ENCODE measurements at places on chromosomes 2 and 18. TPM values are rescaled to one million over a fixed set of nuclear protein-coding genes. Genes with fewer than 3 reads are reported as not detected.
A peak's percentile ranks its signal among the peaks of the same experiment; 100 is the strongest.

DNA sequence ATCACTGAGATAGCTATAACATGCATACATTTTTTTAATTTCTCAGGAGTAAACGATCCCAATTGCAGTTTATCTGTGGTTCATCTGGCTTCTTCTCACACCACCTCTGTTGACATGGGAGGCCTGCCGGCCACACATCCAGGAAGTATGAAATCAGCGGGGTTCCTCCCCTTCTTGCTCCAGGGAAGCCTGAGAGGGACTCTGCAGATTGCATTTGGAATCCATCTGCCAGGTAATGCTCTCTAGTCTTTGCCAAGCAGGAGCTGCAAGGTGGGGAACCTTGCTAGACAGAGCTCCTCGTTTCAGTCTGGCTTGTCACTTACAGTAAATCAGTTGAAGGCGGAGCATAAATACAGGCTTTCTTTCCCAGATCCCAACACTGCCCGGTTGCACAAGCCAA lies 49.9 kb downstream of the SOX11 start:
- no peaks in the 10 kb centered on the region for H3K4me1 ChIP-seq
- H3K27ac ChIP-seq = no peak overlapping the region
- no peak for DNase-seq
- no peaks in the 10 kb centered on the region for H3K36me3 ChIP-seq
- H3K27me3 ChIP-seq = no peaks in the 10 kb centered on the region
- no peak overlapping the region for H3K4me3 ChIP-seq

DNA sequence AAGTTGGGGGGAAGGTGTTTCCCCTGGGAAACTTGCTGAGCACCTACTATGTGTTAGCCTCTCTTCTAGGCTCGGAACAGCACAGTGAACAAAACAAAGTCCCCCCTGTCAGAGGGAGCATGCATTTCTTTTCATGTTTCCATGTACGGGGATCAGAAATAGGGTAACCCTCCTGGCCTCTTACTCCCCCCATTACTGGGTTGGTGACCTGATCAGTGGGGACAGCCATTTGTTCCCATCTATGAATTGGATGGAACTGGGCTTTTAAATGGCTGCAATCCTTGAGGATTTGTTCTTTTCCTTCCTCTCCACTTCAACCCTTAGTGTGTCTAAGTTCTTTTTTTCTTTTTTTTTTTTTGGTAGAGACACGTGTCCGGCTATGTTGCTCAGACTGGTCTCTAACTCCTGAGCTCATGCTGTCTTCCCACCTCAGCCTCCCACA lies 13.7 kb downstream of the NCL start:
- peak overlapping the region; percentile 42 for H3K27ac ChIP-seq
- H3K27me3 ChIP-seq = no peaks in the 10 kb centered on the region
- no peak overlapping the region for H3K4me3 ChIP-seq
- H3K36me3 ChIP-seq = peaks cover 52% of the 10 kb centered on the region
- no peak for DNase-seq
- H3K4me1 ChIP-seq = no peaks in the 10 kb centered on the region

DNA sequence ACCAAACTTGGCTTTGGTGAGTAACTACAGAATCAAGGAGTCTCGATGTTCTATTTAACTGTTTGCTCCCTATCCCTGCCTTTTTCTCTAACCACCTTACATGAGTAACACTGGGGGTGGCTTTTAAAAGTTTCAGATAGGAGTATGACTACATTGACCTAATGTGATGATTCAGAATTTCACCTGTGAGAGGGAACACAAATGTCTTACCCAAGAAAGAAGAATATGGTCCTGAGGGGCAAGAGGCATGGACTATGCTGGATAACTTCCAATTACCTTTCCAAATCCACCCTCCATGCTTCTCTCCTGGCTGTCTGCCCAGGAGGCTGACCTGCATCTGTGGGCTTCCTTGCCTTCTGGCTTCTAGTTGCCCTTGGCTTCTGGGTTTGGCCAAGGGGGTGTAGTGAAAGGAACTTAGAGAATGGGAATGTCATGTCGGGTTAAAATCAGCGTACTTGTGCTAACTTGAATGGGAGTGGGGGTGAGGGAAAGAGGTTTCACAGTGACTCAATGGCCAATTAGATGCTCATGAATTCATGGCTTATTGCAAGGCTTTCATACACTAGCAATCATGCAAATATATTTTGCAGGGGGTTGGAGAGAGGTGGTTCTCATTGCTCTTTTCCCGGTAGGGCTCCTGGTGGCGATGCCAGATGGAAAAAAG lies 5.3 kb upstream of the IL36G start:
- no peaks in the 10 kb centered on the region for H3K4me1 ChIP-seq
- H3K27ac ChIP-seq = no peak overlapping the region
- no peaks in the 10 kb centered on the region for H3K36me3 ChIP-seq
- peaks cover 49% of the 10 kb centered on the region for H3K27me3 ChIP-seq

Gene MARCO
- total RNA-seq = not detected

GRCh38 chr2:98548920-98549818 lies 59.1 kb downstream of the COA5 start:
- no peaks in the 10 kb centered on the region for H3K4me1 ChIP-seq
- no peak overlapping the region for H3K27ac ChIP-seq
- no peak overlapping the region for H3K4me3 ChIP-seq
- no peak for DNase-seq
- no peaks in the 10 kb centered on the region for H3K27me3 ChIP-seq

- no peak overlapping the region for H3K27ac ChIP-seq
- no peak for DNase-seq
- H3K4me3 ChIP-seq = no peak overlapping the region
- no peaks in the 10 kb centered on the region for H3K4me1 ChIP-seq
- H3K27me3 ChIP-seq = no peaks in the 10 kb centered on the region
- H3K36me3 ChIP-seq = no peaks in the 10 kb centered on the region
These were observed 10.9 kb downstream of the RBMS1 start for GRCh38 chr2:160482673-160483072.

DNA sequence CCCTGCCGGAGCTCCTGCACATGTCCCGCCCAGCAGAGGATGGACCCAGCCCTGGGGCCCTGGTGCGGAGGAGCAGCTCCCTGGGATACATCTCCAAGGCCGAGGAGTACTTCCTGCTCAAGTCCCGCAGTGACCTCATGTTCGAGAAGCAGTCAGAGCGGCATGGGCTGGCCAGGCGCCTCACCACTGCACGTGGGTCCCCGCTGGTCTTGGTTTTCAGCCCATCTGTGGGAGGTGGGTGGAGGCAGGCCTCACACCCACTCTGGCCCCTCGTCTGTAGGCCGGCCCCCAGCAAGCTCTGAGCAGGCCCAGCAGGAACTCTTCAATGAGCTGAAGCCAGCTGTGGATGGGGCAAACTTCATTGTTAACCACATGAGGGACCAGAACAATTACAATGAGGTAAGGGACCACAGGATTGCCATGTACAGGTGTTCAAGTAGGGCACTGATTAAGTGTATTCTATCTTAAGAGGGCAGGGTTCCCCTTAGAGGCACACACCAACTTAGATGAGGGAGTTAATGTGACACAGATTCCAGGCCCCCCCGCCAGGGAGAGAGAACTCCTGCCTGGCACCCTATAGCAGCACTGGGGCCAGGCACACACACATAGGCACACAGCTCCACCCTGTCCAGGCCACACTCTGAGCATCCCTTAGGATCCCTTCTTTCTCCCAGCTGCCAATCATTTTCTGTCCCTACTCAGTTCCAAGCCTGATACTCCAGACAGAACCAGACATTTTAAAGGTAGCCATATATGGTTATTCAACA lies 5.4 kb upstream of the CHRNG start:
- peaks cover 79% of the 10 kb centered on the region for H3K27me3 ChIP-seq
- DNase-seq = no peak
- H3K4me3 ChIP-seq = no peak overlapping the region
- no peaks in the 10 kb centered on the region for H3K4me1 ChIP-seq
- H3K36me3 ChIP-seq = no peaks in the 10 kb centered on the region

DNA sequence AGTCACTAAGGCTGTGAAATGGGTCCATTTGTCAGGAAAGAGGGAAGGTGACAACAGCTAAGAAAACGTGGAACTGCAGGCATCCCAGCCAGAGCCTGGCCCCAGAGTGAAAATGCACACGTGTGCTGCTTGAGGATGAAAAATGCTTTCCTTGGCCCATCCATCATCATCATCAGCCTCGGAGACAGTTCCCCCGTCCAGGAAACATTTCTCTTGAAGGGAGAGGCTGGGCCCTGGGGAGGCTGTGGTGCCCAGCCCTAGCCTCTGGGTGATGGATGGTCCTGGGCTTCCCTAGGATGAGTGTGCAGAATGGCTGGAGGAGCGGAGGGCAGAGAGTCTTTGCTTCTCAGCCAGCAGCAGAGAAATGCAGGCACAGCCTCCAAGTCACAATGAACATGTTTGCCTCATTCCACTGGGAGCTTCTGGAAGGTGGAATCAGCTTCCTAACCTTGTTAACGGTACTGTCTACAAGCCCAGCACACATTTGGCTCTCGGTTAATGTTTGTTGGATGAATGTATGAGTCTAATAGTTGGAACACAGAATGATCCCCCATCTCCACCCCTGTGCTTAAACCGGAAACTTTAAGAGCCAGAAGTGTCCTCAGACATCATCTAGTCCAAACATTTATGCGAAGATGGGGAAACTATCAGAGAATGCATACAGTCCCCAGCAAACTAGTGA lies 164.0 kb downstream of the RDH14 start:
- no peaks in the 10 kb centered on the region for H3K4me1 ChIP-seq
- H3K27me3 ChIP-seq = peaks cover 31% of the 10 kb centered on the region
- no peak for DNase-seq
- H3K27ac ChIP-seq = no peak overlapping the region
- no peak overlapping the region for H3K4me3 ChIP-seq

DNA sequence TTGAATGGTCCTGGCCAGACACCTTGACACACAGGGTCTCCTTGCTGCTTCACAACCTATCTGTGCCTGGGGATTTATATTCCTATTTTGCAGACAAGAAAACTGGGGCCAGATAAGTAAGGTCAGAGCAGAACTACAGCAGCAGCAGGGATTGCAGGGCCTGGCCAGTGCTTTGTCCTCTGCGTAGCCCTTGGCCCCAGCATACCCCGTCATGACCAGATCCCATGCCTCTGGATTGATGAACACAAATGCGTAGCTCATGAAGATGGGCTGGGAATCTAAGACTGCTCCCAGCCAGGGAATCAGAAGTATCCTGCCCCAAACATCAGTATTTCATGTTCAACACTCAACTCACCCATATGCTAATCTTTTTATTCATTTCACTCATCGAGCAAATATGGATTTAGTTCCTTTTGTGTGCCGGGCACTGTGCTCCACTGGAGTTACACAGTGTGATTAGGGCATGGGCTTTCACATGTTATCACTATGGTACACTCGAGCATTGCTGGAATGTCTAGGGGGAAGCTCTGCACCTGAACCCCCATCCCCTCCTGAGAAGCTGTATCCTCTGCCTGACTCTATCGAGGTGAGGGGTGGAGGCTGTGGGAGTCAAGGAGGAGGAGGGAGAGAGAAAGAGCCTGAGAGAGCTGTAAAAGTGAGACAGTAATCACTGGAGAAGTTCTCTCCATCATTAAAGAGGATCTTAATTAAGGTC lies 143.3 kb downstream of the CYP26B1 start:
- H3K4me1 ChIP-seq = no peaks in the 10 kb centered on the region
- H3K4me3 ChIP-seq = no peak overlapping the region
- peaks cover 39% of the 10 kb centered on the region for H3K27me3 ChIP-seq
- no peak for DNase-seq
- H3K27ac ChIP-seq = no peak overlapping the region
- no peaks in the 10 kb centered on the region for H3K36me3 ChIP-seq

Gene SFXN5
- 16.4 TPM for total RNA-seq

DNA sequence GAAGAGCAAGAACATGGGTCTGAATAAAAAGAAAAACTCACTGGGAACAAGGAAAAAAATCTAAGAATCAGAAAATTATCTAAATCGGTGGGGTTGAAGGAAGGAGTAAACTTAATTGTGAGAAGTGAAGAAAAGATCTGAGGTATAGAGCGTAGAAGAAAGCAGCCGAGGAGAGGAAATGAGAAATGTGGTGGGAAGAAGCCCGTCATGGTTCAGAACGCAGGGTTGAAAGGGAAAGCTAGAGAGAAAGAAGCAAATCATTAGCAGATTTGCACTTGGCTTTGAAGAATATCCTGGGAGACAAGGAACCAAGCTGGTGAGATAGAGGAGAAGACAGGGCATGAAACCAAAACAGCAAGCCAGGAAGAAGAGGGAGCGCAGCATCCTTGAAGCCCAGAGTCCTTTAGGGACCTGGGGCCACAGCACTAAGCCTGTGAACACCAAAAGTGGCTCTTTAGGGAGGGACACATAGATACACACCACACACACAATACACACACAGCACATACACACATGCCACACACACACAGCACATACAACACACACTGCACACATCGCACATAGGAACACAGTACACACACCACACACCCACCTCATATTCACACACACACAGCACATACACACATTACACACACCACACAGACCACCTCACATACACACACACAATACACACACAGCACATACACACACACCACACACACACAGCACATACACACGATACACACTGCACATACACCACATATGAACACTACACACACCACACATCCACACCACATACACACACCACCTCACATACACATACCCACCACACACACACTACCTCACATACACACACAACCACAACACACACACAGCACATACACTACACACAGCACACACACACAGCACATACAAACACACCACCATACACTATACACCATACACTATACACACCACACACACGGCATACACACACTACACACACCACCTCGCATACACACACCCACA lies 274.6 kb downstream of the ETAA1 start:
- H3K4me3 ChIP-seq = no peak overlapping the region
- no peaks in the 10 kb centered on the region for H3K4me1 ChIP-seq
- no peaks in the 10 kb centered on the region for H3K27me3 ChIP-seq
- no peak for DNase-seq
- H3K36me3 ChIP-seq = no peaks in the 10 kb centered on the region

Gene TRABD2A
- total RNA-seq = 0.68 TPM

DNA sequence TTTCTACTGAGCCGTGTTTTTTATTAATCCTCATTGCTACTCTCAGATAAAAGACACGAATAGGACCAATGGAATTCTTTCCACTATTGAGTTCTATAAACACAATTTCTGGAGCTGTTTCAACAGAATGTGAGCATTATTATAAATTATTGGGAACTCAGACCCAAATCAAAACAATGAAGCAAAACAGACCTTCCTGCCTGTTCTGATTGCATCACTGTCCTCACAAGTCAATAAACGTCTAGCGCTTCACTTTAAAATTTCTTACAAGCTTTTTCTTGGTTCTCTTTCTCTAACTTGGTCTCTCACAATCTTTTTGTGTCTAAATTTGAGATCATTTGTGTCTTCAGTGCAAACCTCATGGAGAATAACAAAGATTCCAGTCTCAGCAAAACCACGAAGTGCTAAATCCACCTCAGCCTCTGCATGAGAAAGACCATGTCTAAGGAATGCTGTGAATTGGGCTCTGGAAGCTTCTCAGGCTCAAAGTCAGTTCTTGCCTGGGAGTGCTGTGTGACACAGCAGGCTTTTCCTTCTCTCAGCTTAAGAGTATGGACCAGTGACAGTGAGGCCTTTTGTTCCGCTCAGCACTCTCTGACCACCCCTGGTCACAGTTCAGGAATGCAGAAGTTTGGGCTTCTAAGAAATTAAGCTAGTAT lies 22.8 kb downstream of the ARHGAP28 start:
- H3K27me3 ChIP-seq = peaks cover 50% of the 10 kb centered on the region
- no peak overlapping the region for H3K4me3 ChIP-seq
- no peaks in the 10 kb centered on the region for H3K4me1 ChIP-seq
- DNase-seq = no peak

GRCh38 chr2:5915881-5916310 lies 223.7 kb downstream of the SOX11 start:
- no peaks in the 10 kb centered on the region for H3K27me3 ChIP-seq
- H3K4me3 ChIP-seq = no peak overlapping the region
- H3K4me1 ChIP-seq = no peaks in the 10 kb centered on the region

Measured in Calu3 (cell line).